Myometrial cell (primary cell): ENCODE measurements at places on chromosomes 3 and 15. TPM values are rescaled to one million over a fixed set of nuclear protein-coding genes. Genes with fewer than 3 reads are reported as not detected.

MKRN2OS gene
- not detected in 2 replicates for total RNA-seq

BFSP2 gene
- total RNA-seq = not detected in 2 replicates

STRC gene
- not detected in 2 replicates for total RNA-seq

CCR9 gene
- not detected in 2 replicates for total RNA-seq

CD86 gene
- not detected in 2 replicates for total RNA-seq

STXBP5L gene
- total RNA-seq = not detected in 2 replicates

MME gene
- 431 and 481 TPM in 2 replicates for total RNA-seq

ARHGEF26 gene
- total RNA-seq = 4.1 and 10.1 TPM in 2 replicates

LNP1 gene
- total RNA-seq = 2.1 and 2.9 TPM in 2 replicates

COL6A5 gene
- not detected in 2 replicates for total RNA-seq

TEX55 gene
- not detected in 2 replicates for total RNA-seq

TMEM41A gene
- 8.6 and 10.5 TPM in 2 replicates for total RNA-seq

PLA2G4E gene
- total RNA-seq = not detected in 2 replicates

MOBP gene
- not detected in 2 replicates for total RNA-seq

FSIP1 gene
- 1.4 and 1.6 TPM in 2 replicates for total RNA-seq

ZNF35 gene
- total RNA-seq = 5.7 and 9.5 TPM in 2 replicates

ROPN1 gene
- total RNA-seq = 0.18 TPM in 1 of 2 replicates, not detected in the other

COLQ gene
- total RNA-seq = 1.1 and 9.8 TPM in 2 replicates

GPR27 gene
- total RNA-seq = not detected in 2 replicates

NPHP3 gene
- 16.4 and 22.2 TPM in 2 replicates for total RNA-seq

RFT1 gene
- total RNA-seq = 32.4 and 38.1 TPM in 2 replicates

INKA1 gene
- total RNA-seq = 2.5 and 7.5 TPM in 2 replicates

USP3 gene
- 25.9 and 36.9 TPM in 2 replicates for total RNA-seq

TMEM108 gene
- not detected in 2 replicates for total RNA-seq

PYGO1 gene
- total RNA-seq = 2.0 and 3.9 TPM in 2 replicates
